Activated T-cell treated with anti-CD3 and anti-CD28 coated beads, Interleukin-2, amount 50 U/mL, for 72 hours (primary cell): ENCODE measurements at places on chromosomes 12 and 14.
A peak's percentile ranks its signal among the peaks of the same experiment; 100 is the strongest.

GRCh38 chr12:118237052-118237665 is 101.2 kb downstream of the PEBP1 start:
- H3K4me3 ChIP-seq: no peak overlapping the region
- no peaks in the 10 kb centered on the region for H3K27me3 ChIP-seq
- DNase-seq: no peak
- peaks cover 4% of the 10 kb centered on the region for H3K36me3 ChIP-seq
- H3K4me1 ChIP-seq: peaks cover 6% of the 10 kb centered on the region

DNA sequence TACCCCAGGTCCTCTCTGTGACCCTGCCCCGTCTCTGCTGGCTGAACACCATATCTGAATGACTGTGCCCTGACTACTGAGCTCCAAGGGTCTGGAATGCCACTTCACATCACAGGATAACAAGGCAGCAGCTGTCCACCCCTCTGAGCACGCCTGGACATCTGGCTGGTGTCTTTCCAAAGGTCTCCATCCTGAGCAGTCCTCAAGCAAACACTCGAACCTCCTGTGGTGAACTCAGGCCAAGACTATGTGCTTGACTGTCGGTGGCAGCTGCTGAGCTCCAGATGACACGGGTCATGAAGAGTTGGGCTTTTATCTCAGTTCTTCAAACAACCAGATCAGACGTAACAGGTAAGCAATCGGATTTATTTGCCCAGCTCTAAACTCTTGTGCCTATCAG is 117.2 kb upstream of the BCL2L14 start:
- DNase-seq: no peak
- no peak overlapping the region for H3K27ac ChIP-seq
- H3K4me1 ChIP-seq: peaks cover 32% of the 10 kb centered on the region
- peaks cover 56% of the 10 kb centered on the region for H3K27me3 ChIP-seq

DNA sequence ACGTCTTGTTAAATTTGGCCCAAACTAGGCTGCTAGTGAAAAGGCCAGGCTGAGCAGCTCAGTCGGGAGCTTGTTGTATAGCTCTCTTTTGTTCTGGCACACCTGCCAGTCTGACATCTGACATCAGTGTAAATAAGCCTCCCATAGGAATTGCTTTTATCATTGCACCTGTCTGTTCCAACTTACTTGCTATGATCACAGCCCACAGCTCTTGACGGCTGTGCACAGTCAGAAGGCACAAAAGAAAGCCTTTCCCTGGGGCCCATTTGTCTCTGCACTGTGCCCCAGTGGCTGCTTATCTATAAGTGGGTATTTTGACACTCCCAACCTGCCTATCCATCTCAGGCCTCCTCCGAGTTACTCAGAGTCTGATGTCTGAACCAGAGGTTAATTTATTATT is 324.5 kb downstream of the NUAK1 start:
- H3K27me3 ChIP-seq: no peaks in the 10 kb centered on the region
- H3K27ac ChIP-seq: no peak overlapping the region
- H3K4me3 ChIP-seq: no peak overlapping the region

DNA sequence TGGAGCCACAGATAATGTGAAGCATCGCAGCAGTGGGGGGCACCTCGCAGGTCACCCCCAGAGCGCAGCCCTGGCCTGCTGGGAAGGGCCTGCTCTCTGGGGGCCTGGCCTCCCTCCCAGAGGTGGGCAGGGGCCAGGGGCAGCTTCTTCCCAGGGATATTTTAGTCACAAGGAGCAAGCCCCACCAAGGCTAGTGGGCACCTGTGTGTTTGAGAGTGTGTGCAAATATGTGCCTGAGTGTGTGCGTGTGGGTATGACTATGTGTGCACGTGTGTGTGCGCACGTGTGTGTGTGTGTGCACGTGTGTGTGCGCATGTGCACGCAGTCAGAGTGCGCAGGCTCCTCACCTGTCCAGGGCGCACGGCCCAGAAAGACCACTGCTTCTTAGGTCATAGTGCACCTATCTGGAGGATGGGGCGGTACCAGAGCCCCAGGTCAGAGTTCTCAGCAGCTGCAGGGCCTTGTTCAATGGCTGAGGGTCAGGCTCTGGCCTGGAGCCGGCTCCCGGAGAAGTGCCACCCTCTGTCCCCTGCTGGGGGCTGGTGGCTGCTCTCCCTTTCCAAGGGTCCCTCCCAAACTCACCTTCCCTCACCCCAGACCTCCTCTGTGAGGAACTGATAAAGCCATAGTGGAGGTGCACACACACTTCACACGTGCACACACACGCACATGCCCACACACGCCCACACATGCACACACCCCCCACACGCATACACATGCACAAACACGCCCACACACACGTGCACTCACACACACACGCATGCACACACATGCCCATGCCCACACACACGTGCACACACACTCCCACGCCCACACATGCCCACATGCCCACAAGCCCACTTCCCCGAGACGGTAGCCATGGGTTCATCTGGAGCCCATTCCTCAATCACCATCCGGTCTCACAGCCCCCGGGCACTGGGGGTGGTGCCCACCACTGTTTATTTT is 128.5 kb downstream of the KIF26A start:
- DNase-seq: no peak
- H3K4me1 ChIP-seq: no peaks in the 10 kb centered on the region
- no peak overlapping the region for H3K4me3 ChIP-seq
- no peaks in the 10 kb centered on the region for H3K36me3 ChIP-seq

- DNase-seq: no peak
- H3K27ac ChIP-seq: no peak overlapping the region
- H3K4me1 ChIP-seq: no peaks in the 10 kb centered on the region
Observed at GRCh38 chr14:80549141-80549540, 337.8 kb upstream of the DIO2 start.

- H3K27me3 ChIP-seq: peaks cover 12% of the 10 kb centered on the region
- peaks cover 17% of the 10 kb centered on the region for H3K4me1 ChIP-seq
- H3K27ac ChIP-seq: no peak overlapping the region
Observed at GRCh38 chr12:124592481-124593160, 25.2 kb upstream of the NCOR2 start.

- H3K4me3 ChIP-seq: peak overlapping the region; percentile 39
- no peak for DNase-seq
- no peaks in the 10 kb centered on the region for H3K27me3 ChIP-seq
- H3K36me3 ChIP-seq: peaks cover 2% of the 10 kb centered on the region
- peaks cover 52% of the 10 kb centered on the region for H3K4me1 ChIP-seq
Observed at GRCh38 chr12:67593461-67594330, 54.8 kb upstream of the DYRK2 start.

- H3K27ac ChIP-seq: no peak overlapping the region
- H3K27me3 ChIP-seq: peaks cover 34% of the 10 kb centered on the region
- H3K4me3 ChIP-seq: no peak overlapping the region
- H3K36me3 ChIP-seq: peaks cover 1% of the 10 kb centered on the region
- H3K4me1 ChIP-seq: no peaks in the 10 kb centered on the region
Observed at GRCh38 chr14:74231784-74232183, 7.5 kb upstream of the VSX2 start.

DNA sequence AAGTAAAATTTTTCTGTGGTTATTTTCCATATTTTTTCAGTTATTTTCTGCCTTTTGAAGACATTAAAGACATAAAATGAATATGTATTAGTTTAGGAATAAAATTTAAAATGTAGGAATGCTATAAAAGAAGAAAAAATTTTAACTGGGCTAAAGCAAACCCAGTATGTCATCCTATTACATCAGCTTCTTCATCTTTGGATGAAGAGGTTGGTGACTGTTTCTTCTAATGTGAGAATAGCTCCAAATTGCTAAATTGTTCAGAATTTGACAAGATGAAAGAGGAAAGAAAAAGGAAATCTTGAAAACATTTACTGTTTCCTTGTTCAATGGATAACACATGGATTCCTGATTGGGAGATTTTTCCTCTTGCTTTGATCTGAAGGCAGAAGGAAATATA is 52.7 kb upstream of the PZP start:
- H3K27ac ChIP-seq: no peak overlapping the region
- no peaks in the 10 kb centered on the region for H3K4me1 ChIP-seq
- no peaks in the 10 kb centered on the region for H3K36me3 ChIP-seq
- H3K27me3 ChIP-seq: peaks cover 10% of the 10 kb centered on the region

GRCh38 chr12:129727100-129727499 is 176.7 kb downstream of the TMEM132D start:
- no peak for DNase-seq
- no peaks in the 10 kb centered on the region for H3K27me3 ChIP-seq
- no peaks in the 10 kb centered on the region for H3K36me3 ChIP-seq
- H3K27ac ChIP-seq: no peak overlapping the region
- H3K4me1 ChIP-seq: no peaks in the 10 kb centered on the region
- no peak overlapping the region for H3K4me3 ChIP-seq
